Iris pigment epithelial cell (primary cell): ENCODE measurements at places on chromosomes 16 and 17.

GRCh38 chr17:42180922-42181850, at the start of gene KCNH4:
KCNH4 (minus strand) TSS chr17:42181142; CDS start chr17:42180945, 197 bp downstream.
- peak; percentile 82 for DNase-seq

- no peak for DNase-seq
These were observed 74.9 kb upstream of the HS3ST2 start for GRCh38 chr16:22739077-22739476.

GRCh38 chr17:39239640-39240314, 14.0 kb upstream of the STAC2 start:
- peak; percentile 15 for DNase-seq

- peak; percentile 32 for DNase-seq
These were observed 11.4 kb downstream of the ITGAD start for GRCh38 chr16:31404353-31405064.

- no peak for DNase-seq
These were observed 10.2 kb downstream of the CYTH1 start for GRCh38 chr17:78771758-78772382.

DNA sequence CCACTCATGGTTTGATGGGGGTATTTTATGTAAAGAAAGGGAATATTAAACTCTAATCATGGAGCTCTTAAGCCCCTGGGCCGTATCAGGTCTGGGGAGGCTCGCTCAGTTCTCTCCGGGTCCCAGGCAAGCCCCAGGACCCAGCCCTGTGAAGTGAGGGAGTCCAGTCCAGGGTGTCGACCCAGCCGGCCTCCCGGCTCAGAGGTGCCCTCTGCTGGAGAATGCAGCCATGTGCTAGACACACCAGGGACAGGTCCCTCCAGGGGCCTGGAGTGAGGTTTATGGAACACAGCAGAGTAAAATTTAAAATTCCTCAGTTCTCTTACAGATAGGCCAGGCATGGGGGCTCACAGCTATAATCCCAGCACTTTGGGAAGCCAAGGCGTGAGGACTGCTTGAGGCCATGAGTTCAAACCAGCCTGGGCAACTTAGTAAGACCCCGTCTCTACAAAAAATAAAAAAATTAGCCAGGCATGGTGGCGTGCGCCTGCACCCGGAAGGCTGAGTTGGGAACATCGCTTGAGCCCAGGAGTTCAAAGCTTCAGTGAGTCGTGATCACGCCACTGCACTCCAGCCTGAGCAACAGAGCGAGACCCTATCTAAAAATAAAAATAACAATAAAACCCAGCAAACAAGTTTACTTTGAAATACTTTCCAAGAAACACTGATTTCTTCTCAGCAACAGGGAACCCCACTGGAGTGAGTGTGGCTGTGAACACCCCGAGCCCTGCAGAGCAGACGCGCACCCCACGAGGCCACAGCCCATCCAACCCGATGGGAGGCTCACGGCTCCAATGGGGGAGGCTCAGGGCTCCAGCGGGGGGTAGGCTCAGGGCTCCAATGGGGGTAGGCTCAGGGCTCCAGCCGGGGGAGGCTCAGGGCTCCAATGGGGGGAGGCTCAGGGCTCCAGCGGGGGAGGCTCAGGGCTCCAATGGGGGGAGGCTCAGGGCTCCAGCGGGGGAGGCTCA, 72.2 kb downstream of the ZNF778 start:
- peak; percentile 56 for DNase-seq

- DNase-seq: no peak
These were observed 201.1 kb downstream of the FTO start for GRCh38 chr16:53905028-53905427.

- no peak for DNase-seq
These were observed 6.3 kb upstream of the CEP131 start for GRCh38 chr17:81228834-81229665.

DNA sequence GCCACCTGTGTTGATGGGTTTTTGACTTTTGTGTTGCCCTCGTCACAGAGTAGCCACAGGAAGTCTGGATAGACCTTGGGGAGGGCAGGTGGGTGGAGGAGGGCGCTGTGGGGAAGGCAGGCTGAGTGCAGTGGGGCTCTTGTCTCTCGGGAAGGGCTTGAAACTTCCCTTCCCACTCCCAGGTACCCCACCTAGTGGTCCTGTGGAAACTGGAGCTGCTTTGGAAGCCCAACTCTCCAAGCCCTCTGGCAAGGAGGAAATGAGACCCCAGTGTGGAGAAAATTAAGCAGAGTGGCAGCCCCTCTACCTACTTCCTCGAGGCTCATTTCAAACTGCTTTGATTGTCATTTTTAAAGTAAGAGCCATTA, 9.2 kb downstream of the CA5A start:
- DNase-seq: no peak

- DNase-seq: no peak
These were observed 17.7 kb downstream of the SOCS7 start for GRCh38 chr17:38369124-38369886.

- no peak for DNase-seq
These were observed 199.9 kb downstream of the MAF start for GRCh38 chr16:79400462-79401149.

- DNase-seq: no peak
These were observed 1.4 kb upstream of the NBR1 start for GRCh38 chr17:43169561-43170139.

- DNase-seq: no peak
These were observed 121.2 kb downstream of the IRX3 start for GRCh38 chr16:54165174-54165911.

GRCh38 chr17:17121162-17121561, 78.9 kb downstream of the MPRIP start:
- DNase-seq: no peak

- DNase-seq: no peak
These were observed 73.0 kb upstream of the N4BP1 start for GRCh38 chr16:48682971-48683370.

DNA sequence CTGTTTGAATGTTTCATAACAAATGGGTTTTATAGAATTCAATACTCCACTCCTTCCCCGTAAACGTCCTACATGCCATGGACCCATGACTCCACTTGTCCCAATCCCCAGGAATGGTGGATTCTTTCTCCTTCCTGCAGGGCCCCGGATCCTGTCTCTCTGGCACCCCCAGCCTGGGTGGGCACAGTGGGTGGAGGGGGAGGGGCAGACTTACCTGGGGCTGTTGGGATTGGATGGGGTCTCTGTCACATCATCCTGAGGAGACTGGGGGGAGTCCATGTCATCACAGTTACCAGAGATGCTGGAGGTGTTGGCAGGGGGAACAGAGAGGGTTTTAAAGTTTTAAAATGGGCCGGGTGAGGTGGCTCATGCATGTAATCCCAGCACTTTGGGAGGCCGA, 13.2 kb downstream of the TRPV3 start:
- no peak for DNase-seq

DNA sequence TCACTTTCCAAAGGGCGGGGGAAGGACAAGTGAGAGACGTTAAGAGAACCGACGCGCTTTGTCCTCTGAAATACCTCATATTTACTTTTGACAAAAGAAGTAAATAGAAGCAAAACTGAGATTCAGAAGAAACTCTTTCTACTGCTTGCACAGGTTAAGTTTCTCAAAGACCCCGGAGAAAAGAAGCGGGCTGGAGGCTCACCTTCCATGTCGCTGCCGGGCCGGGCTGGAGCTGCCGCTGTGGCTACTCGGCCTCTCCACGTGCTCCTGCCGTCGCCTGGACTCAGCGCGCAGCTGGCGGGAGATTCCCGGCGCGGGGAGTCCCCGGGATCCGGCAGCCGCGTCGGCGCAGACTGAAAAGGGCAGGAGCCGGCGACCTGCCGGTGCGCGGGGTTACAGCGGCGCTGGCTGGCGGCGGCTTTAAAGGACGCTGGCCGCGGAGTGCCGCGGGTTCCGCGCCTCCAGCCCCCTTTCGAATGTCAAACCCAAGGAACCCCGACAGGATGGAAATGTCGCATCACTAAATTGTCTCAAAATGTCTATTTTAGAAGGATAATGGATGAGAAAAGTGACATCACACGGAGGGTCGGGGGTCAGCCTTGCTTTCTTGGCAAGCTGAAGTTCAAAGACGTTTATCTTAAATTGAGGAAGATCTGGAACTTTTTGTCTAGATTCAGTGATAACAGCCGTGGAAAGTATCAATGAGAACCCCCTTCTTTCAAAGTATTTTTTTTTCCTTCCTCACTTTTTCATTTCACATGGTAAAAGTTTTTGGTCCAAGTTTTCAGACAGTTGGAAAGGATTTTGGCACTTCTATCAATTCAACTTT, at the start of gene IKZF3:
Gene IKZF3 (minus strand): TSS at position 395 of the 829 bp plus-strand sequence. CDS start 186 bp downstream, at position 209.
- DNase-seq: peak; percentile 44

DNA sequence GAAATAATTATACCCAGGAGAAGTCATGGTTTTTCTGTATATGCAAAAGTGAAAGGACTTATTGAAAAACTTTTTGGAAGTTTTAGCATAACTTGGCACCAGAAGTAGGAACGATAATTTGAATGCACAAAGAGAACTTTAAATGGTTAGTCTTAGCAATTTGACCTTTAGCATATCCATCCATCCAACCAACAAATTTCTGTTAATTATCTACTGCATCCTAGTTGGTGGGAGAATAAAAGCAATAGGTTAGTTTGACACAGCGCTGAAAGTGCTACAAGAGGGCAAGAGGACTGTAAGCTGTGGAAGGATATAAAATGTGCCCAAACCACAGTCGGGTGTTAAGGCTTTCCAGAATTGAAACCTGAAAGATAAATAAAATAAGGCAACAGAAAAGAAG, 17.6 kb downstream of the SPAG9 start:
- no peak for DNase-seq

GRCh38 chr16:75491876-75492275, 3.4 kb downstream of the CHST6 start:
- DNase-seq: no peak

- no peak for DNase-seq
These were observed 148.4 kb downstream of the SLC39A11 start for GRCh38 chr17:72943826-72944689.

DNA sequence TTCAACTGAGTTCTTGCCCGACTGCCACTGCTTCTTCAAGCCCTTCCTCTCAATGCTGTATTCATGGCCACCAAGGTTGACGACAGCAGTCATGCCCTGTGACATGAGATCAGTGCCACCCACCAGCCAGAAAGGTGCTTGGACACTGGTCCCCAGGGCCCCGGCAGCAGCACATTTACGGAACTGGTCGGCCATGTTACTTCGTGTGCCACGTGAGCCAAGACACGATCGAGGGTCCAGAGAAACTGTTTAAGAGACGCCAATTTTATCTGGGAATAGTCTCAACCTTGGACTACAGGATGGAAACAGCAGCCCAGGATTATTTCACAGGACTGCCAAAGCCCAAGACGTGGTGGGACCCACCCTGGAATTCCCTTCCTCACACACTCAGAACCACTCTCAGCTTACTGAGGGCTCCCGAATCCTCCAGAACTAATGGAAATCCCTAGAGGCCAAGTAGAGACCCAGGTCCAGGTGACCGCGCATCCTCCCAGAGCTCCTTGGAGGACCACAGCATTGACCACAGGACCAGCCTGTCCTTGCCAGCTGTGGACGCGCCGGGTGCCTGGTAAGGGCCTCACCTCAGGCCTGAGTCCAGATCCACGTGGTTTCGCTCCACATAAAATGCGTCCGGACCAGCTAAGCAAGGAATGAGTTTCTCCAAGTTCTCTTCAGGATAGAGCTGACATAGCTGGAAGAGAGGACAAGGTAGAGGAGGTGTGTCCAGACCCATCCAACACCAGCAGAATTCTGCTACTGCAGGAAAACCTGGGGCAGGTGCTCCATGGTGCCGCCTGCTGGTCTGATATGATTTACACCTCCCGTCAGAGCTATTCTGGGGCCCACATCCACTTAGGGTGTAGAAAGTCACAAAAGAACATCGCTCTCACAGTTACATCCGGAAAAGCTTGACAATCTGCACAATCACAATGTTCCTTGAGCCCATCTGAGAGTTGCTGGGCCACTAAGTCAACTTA, 28.2 kb downstream of the MAP1LC3B start:
- no peak for DNase-seq

DNA sequence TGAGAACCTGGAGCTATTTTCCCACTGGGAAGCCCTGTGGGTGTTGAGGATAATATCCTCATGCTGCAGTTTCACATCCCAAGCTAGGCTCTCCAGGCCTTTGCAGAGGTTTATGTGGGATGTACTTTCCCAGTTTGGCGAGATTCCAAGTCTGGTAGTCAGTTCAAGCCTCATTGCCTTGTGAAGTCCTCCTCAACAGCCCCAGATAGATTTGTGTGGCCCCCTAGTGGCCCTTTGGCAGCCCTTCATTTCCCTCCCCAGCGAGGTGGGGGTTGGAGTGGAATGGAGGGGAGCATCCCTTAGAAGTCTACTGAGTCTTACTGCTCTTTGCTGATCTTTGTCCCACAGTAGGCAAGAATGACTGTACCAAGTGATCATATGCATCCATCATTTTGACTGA, 137.9 kb downstream of the CDH11 start:
- peak; percentile 88 for DNase-seq

DNA sequence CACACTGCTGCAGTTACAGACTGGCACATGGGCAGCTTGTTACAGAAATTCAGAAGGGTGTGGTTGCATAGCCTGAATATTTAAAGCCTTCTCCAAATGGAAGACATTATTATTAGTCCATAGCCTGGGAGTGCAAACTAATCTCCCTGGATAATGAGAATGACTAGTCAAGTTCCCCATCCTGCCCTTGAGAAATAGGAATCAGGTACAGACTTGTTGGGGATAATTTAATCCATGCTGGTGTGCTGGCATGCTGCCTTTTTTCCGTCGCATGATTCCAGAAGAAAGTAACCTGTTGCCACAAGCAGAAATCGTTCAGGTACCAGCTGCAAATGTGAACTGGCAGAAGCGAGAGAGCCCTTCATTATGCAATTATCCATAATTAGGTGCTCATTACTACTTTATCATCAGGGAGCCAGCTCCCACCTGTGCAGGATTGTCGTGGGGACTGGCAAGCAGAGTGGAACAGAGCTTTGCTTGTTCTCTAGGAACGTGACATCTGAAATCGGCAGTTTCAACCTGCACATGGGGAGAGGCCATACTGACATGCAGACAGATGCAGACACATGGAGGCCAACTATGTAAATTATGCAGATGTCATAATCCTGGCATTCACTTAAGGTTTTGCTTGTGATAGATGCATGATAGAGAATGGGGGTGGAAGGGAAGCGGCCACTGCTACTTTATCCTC, 419.4 kb downstream of the PMP22 start:
- peak; percentile 70 for DNase-seq

- no peak for DNase-seq
These were observed 1.6 kb upstream of the GPR139 start for GRCh38 chr16:20075243-20075642.

GRCh38 chr17:73492821-73493814, 151.1 kb downstream of the SDK2 start:
- DNase-seq: no peak

DNA sequence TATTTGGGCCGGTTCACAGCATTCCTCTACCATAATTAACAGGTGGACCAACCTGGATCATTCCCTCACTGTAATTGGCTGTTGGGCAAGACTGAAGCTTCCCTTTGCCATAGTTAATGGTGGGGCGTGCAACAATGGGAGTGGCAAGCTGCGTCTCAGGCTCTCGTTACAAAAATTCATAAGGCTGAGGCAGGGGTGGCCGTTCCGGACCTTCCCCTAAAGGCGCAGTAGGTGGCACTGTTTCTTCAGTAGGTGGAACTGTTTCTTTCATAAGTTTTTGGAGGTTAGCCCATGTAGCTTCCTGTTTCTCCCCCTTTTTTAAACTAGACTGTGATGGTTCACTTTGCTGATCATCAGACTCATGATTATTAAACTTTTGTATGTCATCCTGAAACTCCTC, 17.0 kb upstream of the TMC5 start:
- no peak for DNase-seq
